ENCODE measurements at places on chromosomes 3 and 15.

- no peak for DNase-seq
These were observed 80.2 kb downstream of the ABI3BP start for GRCh38 chr3:100912976-100913545.

DNA sequence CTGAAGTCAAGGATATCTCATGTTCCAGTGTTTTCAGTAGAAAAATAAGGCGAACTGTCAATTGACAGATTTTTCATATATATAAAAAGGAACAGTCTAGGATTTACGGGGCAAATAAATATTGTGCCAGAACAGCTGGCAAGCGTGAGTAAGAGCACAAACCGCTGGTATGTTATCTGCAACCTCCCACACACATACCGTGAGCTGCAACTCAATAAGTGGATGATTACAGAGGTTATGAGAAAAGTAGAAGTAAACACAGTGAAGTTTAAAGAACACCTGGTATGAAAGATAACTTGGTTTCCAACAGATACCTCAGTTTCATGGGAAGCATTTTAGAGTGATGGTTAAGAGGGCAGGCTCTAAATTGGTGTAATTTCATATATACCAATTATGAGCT, 733.4 kb downstream of the TUSC7 start:
- no peak for DNase-seq

DNA sequence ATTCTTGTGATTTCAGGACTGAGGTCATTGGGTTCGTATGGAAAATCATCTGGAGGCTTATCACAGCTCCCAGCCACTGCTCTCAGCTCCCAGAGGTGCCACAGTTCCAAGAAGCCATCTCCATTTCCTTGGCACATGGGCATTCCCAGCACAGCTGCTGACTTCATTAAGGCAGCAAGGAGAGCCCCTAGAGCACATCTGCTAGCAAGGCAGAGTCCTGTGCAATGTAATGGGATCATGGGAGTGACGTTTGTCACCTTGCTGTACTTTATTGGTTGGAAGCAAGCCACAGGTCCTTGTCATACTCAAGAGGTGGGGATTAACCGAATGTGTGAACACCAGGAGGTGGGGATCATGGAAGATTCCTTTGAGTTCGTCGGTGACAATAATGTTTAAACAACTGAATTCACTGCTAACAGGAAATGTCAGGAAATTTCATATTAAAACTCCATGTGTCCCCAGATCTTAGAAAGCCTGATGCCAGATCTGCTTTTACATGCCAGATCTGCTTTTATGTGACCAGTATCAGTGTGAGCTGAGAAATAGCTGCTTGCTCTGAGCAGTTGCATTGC, 148.8 kb downstream of the GABRG3 start:
- DNase-seq, result no peak

- DNase-seq, result no peak
These were observed 12.4 kb upstream of the SEC62 start for GRCh38 chr3:169954142-169954756.
